Gastroesophageal sphincter (tissue), 4 donors: ENCODE measurements at places on chromosomes 11 and 22. TPM values are rescaled to one million over a fixed set of nuclear protein-coding genes. Genes with fewer than 3 reads are reported as not detected.

GRCh38 chr11:93194673-93195291 is 3.0 kb downstream of the SLC36A4 start:
- no peak overlapping the region for H3K4me3 ChIP-seq
- no peaks in the 10 kb centered on the region for H3K27me3 ChIP-seq
- peaks cover 12% of the 10 kb centered on the region for H3K4me1 ChIP-seq
- no peak overlapping the region for H3K27ac ChIP-seq
- no peaks in the 10 kb centered on the region for H3K36me3 ChIP-seq

GRCh38 chr11:4050138-4050537 is 44.5 kb upstream of the RRM1 start:
- no peaks in the 10 kb centered on the region for H3K27me3 ChIP-seq
- H3K36me3 ChIP-seq: no peaks in the 10 kb centered on the region
- no peaks in the 10 kb centered on the region for H3K4me1 ChIP-seq
- ATAC-seq: no peak
- no peak overlapping the region for H3K4me3 ChIP-seq
- no peak overlapping the region for H3K27ac ChIP-seq

GRCh38 chr11:126561327-126561893 is 205.9 kb downstream of the ST3GAL4 start:
- H3K4me1 ChIP-seq: no peaks in the 10 kb centered on the region
- peaks cover 42% of the 10 kb centered on the region for H3K27me3 ChIP-seq
- H3K27ac ChIP-seq: no peak overlapping the region
- ATAC-seq: no peak

The IL18 gene
- 7.3 TPM for total RNA-seq

The NAALAD2 gene
- 2.2 TPM for total RNA-seq

The IL10RA gene
- total RNA-seq: 16.7 TPM

The AIFM3 gene
- total RNA-seq: 3.2 TPM
